ENCODE measurements at places on chromosomes 1 and 21.

DNA sequence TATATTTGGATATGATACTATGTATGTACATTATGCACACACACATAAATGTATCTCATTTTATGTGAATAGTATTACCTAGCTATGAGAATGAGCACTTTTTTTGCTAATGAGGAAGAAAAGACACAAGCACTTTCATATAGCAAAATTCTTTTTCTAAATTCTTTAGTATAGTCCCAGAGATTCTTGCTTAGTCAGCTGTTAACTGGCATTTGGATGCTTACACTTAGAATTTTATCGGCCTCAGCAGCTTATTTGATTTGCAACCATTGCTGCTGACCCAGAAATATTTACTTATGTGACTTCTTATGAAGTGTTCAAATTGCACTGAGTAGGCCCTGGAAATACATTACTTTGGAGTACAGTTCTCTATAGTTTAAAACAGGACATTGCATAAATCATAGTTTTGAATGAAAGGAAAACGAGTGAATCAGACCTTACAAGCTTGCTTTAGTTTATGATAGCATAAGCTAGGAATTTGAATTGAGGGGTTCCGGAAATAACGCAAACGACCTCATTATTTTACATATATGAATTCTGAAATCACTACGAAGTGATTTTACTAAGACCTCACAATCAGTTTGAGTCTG lies 653.9 kb upstream of the NEGR1 start:
- no peak for DNase-seq

GRCh38 chr1:74205266-74205665 lies 7.2 kb downstream of the FPGT start:
- peak; percentile 5 for DNase-seq

- no peak for DNase-seq
Measured at GRCh38 chr1:184072376-184072775, 20.8 kb downstream of the TSEN15 start.

DNA sequence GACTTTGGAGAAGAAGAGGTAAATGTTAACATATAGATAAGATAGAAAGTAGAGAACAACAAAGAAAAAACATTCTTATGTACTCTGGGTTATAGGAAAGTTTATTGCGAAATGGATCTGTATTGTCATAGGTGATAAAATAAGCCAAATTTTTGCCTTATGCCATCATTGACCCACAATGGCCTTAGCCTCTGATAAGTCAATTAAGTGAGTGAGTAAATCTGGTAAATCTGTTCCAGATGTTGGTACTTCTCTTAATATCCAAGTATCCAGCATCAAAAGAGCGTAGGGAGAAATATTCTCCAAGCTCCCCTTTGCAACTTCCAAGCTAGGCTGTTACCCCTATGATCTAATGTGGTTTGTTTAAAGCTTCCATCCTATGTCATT lies 38.3 kb upstream of the CLCA4 start:
- DNase-seq = peak; percentile 23

GRCh38 chr1:117928881-117929342 lies 509 bp downstream of the GDAP2 start:
- DNase-seq = peak; percentile 62

DNA sequence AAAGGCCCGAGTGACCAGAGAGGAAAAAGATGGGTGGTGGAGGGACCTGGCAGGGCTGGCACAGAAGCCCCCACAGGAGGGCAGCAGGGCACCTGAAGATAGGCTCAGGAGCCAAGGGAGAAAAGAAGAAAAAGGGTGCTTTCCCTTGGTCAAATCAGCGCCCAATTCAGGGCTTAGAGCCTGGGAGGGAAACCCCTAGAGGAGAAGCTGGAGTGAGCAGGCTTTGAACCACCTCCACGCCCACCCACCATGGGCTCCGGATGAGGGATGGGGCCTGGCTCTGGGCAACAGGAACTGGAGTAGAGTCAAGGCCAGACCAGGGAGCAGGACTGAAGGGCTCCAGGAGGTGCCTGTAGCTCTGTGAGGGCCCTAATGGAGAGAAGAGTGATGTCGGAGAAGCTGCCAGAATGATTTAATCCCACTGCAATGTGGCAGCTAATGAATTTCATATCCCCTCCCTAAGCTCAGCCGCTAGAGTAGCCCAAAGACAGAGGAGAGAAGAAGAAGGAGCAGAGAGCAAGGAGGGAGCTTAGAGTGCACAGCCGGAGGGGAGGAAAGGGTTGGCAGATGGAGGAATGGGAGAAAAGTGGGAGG lies 12.0 kb upstream of the PRELP start:
- DNase-seq = no peak

- DNase-seq = no peak
Measured at GRCh38 chr1:111467865-111468716, 5.7 kb upstream of the C1orf162 start.

GRCh38 chr1:5796028-5796427 lies 196.2 kb downstream of the NPHP4 start:
- DNase-seq = no peak

DNA sequence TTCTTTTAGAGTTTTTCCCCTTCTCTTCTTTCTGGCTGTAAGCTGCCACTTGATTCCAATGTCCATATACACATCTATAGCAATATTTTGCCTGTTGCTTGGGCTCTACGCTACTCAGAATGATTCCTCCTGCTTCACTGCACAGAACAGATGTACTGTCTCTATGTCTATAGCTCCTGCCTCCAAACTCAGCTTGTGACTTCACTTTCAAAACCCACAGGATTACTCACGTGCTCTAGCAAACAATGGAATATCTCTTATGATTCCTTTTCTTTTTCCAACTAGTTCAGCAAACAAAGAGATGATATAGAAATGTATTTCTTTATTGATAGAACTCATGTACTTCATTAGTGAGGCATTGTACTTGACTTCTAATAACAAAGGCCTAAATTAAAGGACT lies 80.5 kb upstream of the SOX13 start:
- DNase-seq = no peak

DNA sequence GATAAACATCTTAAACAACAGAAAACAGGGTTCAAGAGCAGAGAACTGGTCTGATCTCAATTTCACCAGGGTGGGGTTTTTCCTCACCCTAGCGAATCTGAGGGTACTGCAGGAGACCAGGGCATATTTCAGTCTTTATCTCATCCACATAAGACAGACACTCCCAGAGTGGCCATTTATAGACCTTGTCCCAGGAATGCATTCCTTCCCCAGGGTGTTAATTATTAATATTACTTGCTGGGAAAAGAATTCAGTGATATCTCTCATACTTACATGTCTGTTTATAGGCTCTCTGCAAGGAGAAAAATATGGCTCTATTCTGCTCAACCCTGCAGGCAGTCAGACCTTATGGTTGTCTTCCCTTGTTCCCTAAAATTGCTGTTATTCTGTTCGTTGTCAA lies 84.1 kb downstream of the LYPLAL1 start:
- no peak for DNase-seq

- DNase-seq = peak; percentile 59
Measured at GRCh38 chr21:16420031-16420724, 690.4 kb downstream of the USP25 start.

- no peak for DNase-seq
Measured at GRCh38 chr1:89671775-89672488, 39.0 kb downstream of the LRRC8C start.

- peak; percentile 47 for DNase-seq
Measured at GRCh38 chr1:8572106-8572505, 245.3 kb downstream of the RERE start.

GRCh38 chr1:15758343-15758931 lies at the start of gene FBLIM1:
Gene FBLIM1, plus strand, starts transcription at chr1:15758795. Its CDS starts 6,189 bp downstream, at chr1:15764984.
- DNase-seq = no peak

DNA sequence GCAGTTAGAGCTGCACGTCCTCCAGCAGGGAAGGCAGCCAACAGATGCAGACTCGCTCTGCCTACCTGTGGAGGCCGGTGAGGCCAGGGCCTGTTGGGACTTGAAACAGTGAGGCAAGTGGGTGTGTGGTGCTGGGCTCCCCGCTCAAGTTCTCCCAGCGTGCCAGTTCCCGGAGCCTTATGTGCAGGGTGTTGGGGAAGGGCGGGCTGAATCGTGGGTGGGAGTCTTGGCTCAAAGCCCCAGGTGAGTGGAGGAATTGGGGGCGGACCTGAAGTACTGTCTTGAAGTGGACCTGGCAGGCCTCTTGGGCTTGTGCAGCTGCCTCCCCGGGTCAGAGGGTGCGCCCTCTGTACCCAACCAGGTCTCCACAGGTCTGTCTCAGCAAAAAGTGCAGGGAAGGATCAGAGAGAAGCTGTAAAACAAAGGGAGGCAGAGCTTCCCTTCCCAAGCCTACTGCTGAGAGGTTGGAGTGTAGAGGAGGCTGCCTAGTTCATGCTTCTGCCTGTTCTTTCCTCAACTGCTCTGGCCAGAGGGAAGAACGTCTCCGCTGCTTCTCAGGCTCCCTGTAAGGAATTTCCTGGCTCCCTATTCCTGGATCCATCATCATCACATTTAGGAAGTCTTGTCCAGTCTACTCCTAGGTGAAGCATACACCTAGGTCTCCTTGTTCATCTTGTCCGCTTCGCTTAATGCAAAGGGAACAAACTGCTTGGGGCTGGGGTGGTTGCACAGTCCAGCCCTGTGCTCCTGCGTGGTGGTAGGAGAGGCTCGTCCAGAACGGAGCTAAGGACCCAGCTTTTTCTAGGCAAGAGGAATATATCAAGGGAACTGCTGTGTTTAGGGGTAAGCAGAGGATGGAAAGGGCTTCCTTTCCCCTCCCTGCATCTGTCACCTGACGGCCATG lies 14.9 kb downstream of the UTP11 start:
- DNase-seq = no peak

DNA sequence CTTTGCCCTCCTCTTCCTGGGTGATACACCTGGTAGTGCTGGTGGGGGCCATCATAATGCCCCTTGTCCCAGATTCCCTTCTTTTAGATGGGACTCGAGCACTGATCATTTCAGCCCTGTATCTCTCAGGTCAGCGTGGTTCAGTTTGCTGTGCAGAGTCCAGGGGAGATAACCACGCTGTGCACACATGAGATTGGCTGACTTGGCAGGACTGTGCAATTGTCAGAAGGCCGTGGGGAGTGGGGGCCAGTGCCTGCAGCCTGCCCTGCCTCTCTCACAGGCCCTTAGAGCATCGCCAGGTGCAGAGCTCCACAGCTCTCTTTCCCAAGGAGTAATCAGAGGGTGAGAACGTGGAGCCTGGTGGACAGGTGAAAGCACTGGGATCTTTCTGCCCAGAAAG lies 15.2 kb downstream of the EPHX1 start:
- no peak for DNase-seq

- no peak for DNase-seq
Measured at GRCh38 chr1:152743371-152744145, 14.3 kb upstream of the KPRP start.

DNA sequence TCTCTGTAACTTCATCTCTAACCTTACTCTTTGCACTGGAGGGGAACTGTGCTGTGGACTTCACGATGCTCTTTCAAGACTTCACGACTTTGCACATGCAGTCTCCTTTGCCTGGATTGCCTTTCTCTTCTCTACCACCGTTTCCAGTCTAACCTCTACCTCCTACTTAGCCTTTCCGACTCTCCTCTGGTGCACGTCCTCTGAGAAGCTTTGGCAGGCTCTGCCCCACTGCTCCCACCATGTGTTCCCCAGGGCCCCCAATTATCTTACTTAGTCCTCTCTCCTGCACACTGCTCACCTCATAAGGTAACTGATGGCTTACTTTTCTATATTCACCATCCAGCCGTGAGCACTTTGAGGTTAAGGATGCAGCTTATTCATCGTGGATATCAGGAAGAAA lies 101.7 kb upstream of the GJB5 start:
- no peak for DNase-seq

DNA sequence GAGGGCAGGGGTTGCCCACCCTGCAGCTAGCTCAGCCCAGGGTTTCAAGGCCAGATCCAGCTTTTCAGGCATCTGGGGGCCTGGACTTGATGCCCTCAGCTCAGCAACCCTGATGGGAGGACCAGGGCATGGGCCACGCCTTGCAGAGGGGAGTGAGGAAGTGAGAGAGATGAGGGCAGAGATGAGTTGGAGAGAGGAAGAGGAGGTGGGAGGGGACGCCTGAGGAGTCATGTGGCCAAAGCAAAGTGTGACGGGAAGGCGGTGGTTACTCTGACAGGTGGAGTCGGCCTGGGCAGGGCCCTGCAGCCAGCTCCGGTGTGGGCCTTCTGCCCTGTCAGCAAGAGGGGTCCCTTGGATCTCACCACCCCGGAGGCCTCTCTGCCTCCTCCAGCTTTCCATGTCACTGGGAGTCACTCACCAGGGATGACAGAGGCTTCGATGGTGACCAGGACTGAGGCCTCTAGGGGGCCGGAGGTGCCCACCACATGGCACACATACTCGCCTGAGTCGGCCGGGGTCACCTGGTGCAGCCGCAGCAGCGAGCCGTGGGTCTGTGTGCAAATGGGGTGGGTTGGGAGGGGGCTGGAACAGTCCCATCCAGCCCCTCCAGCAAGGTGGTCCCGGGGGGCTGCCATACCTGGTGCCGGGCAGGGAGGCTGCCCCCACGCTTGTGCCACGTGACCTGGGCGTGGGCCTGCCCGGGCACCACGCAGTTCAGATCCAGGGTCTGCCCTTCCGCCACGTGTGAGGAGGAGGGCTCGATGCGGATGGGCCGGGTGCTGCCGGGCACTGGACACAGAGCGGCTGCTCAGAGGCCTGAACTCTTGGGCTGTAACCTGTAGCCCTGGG lies 40.4 kb downstream of the LDLRAD2 start:
- DNase-seq = no peak

DNA sequence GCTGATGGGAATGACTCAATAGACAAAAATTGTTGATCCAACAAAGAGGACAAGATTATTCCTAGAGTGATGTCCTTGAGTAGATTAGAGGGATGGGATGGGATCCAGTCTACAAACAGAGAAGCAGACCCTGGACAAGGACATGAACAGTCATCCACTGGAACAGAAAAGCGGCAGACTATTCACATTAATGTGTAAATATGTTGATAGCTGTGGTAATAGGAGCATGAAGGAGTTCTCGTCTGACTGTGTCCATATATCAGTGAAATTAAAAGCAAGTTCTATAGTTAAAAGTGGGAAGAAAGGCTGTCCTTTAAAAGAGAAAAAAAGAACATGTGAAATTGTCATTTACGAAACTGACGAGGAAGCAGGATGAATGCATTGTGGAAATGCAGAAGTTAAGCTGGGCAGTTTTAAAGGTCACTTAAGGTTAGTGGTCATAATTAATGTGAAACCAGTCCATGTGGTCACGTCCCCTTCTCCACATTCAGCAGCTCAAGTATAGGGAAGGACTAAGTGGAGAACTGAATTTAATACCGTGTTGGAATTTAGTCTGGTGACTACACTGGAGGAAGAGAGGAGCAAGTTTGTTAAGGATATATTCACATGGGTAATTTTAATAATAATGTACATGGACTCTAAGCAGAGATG lies 62.1 kb downstream of the PIK3R3 start:
- no peak for DNase-seq

All from fibroblast of villous mesenchyme (primary cell).